ENCODE measurements at places on chromosomes 4 and X.

DNA sequence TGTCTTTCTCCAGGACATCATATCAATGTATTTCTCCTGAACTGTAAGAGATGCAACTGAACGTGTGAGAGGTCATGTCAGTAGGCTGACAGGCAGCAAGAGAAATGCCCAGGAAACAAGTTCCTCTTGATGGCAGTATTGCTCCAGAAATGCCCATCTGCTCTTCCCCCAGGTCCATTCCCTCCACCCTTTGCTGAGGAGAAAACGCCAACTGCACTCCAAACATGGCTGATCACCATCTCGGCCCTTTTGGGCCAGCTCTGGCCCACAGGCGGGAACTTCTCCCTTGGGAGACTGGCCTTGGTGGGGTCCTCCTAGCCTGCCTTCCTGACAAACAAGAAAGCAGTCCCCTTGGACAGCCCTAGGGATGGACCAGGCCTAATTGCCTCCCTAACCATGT lies 276.5 kb upstream of the AGTR2 start:
- DNase-seq: no peak
- H3K27ac ChIP-seq: no peak overlapping the region
- no peaks in the 10 kb centered on the region for H3K4me1 ChIP-seq
- no peaks in the 10 kb centered on the region for H3K36me3 ChIP-seq

DNA sequence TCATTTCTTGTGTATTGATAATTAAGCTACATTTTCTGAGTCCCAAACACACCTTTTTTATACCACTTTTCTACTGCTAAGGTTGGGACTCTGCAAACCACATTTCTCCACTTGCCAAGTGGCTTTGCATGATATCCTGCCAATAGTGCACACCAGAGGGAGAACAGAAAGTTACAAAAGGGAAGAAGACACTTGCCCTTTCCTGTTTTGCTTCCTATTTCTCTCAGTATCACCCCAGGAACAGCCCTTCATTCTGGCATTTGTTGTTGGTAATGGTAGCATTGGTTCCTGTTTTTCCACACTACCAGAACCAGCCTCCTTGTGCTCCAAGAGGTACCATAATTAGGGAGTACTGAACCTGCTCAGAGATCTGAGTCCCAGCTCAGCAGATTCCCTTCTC lies 87.1 kb downstream of the HDX start:
- no peaks in the 10 kb centered on the region for H3K4me1 ChIP-seq
- H3K27me3 ChIP-seq: no peaks in the 10 kb centered on the region
- no peak overlapping the region for H3K27ac ChIP-seq
- H3K4me3 ChIP-seq: no peak overlapping the region

GRCh38 chr4:82524570-82525152 lies 37.1 kb downstream of the TMEM150C start:
- no peak overlapping the region for H3K27ac ChIP-seq
- no peak for DNase-seq
- no peaks in the 10 kb centered on the region for H3K4me1 ChIP-seq
- no peak overlapping the region for H3K4me3 ChIP-seq

DNA sequence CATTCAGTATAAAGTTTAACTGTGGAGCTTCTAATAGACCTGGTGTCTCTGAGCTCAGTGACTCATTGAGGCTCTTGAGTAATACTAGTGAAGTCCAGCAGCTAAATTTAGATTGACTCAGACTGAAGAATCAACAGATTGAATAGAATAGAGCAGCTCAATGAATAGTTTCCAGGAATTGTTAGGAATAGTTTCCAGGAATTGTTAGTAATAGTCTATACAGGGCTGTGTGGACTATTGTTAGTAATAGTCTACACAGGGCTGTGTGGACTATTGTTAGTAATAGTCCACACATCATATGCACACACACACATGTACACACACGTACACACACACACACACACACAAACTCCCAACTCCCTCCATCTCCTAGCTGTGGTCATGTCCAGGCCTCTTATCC lies 3.0 kb downstream of the GIMD1 start:
- peaks cover 17% of the 10 kb centered on the region for H3K27me3 ChIP-seq
- H3K4me3 ChIP-seq: no peak overlapping the region
- DNase-seq: no peak
- no peaks in the 10 kb centered on the region for H3K36me3 ChIP-seq
- H3K4me1 ChIP-seq: peaks cover 4% of the 10 kb centered on the region
- H3K27ac ChIP-seq: no peak overlapping the region

- no peaks in the 10 kb centered on the region for H3K27me3 ChIP-seq
- no peaks in the 10 kb centered on the region for H3K36me3 ChIP-seq
- no peaks in the 10 kb centered on the region for H3K4me1 ChIP-seq
Measured at GRCh38 chrX:152647978-152648377, 10.3 kb downstream of the GABRQ start.

DNA sequence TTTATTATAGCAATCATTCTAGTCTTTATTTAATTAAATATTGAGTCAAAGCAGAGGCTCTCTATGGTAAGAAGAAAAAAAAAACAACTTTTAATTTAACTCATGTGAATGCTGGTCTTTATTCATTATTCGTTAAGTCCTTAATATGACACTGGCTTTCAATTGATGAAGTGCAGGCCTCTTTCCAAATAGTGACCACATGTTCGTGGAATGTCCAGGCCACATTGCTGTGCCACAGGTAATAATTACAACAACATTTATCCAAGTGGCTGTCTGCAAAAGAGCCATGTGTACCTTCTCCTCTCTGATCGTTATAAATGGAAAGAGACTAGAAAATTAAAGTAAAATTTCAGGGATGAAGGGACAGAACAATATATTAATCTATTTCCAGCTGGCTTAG lies 220.1 kb upstream of the PABPC4L start:
- no peaks in the 10 kb centered on the region for H3K36me3 ChIP-seq
- no peak overlapping the region for H3K27ac ChIP-seq
- no peak for DNase-seq
- no peaks in the 10 kb centered on the region for H3K27me3 ChIP-seq
- no peak overlapping the region for H3K4me3 ChIP-seq
